Activated T-helper 17 cell treated with anti-CD3 and anti-CD28 coated beads, Interleukin-2, amount 50 U/mL, for 72 hours (primary cell): ENCODE measurements at places on chromosomes 6 and 20. TPM values are rescaled to one million over a fixed set of nuclear protein-coding genes. Genes with fewer than 3 reads are reported as not detected.
A peak's percentile ranks its signal among the peaks of the same experiment; 100 is the strongest.

DNA sequence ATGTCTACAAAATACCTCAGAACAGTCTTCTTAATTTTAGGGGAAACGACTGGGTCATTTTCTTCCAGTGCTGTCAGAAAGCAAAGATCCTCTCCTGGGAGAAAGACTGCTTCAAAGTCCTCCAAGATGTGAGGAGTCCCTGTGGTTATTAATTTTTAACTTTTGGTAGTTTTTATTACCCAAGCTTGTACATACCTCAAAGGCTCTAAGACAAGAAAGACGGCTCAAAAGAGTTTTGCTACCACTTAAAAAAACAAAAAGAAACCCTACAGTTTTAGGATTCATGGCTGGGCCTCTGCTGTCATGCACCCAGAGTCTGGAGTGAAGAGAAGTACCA, 56.1 kb upstream of the APCDD1L start:
- ATAC-seq = no peak

DNA sequence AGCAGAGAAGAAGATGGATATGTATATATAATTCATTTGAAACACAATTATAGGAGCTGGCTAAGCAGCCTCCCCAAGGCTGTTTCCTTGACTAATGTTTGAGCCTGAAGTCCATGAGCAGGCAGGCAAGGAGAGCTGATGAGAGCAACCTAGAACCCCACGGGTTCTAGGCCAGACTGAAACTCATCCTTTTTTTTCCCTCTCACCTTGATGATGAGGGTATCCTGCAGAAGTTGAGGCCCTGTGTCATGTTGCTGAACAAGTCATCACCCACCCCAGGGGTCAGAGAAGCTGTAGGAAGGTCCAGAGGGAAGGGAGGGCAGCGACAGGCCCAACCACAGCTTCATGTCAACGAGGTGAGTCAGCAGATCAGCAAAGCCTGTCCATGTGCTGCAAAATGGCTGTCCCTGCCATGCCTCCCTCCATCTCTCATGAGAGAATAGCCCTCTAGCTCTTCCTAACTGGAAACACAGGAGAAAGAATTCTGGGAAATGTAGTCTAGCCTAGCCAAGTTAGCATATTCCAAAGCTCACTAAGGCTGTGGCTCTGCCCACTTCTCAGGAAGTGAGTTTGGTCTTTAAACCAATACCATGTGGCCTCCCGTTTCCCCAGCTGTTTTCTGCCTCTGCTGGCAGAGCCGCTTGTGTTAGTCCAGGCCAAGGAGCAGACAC, 91.3 kb upstream of the DTNBP1 start:
- no peak for ATAC-seq

DNA sequence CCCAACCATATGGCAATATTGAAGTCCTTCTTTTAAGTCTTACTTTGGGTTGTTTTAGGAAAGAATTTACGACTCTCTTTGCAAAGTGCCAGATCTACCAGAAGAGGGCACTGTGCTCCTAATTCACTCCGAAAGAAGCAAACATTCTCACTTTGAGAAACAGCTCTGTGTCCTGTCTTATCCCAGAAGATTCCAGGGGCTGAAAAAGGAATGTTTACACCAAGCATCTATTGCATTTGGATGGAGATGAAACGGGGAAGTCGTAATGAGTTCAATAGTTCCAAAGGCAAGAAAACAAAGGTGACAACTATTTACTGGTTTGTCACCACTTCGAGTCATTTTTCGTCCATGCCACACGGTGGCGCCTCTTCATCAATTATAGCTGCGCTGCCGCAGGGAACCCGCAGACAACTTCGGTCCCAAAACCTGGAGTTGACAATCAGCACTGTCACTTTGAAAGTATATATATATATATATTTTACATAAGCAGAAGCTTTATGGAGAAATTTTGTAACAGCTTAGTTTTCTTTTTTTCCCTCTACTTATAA, 121.6 kb downstream of the MOXD1 start:
- peak; percentile 82 for ATAC-seq

LY6G5C gene
- total RNA-seq = 2.2 TPM

- ATAC-seq = no peak
These were observed 24.7 kb downstream of the GJA1 start for GRCh38 chr6:121460170-121460569.

PEX3 gene
- total RNA-seq = 30.6 TPM

DNA sequence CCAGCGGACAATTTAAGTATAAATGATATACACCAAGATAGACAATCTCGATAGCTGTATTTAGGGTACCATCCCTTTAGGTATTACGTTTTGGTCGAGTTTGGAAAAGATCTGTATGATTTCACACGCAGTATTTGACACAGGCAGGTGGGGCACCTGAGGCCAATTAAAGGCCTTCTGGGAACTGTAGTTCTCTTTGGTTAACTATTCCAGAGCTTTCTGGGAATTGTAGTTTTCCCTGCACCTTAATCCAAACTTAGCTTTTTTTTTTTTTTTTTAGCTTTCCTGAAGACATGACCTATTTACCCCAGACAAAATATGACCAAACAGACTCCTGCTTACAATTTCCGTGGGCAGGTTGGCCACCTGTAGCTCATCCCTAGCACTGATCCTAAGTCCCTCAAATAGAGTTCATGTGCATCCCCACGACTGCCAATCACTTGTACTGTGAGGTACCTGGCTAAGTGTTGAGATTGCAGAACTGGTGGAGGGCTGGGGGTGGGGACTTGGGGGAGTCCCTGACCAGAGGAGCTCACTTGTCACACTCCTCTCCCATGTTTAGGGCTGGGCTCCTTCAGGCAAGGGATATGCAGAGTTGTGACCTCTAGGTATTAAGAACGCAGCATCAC, 999 bp upstream of the EHMT2 start:
- ATAC-seq = peak; percentile 10

GRCh38 chr20:43506238-43506637, 1.3 kb upstream of the L3MBTL1 start:
- no peak for ATAC-seq

TPD52L1 gene
- total RNA-seq = 1.1 TPM

OR2W1 gene
- total RNA-seq = not detected

GRCh38 chr6:6052216-6052615, 45.5 kb upstream of the NRN1 start:
- ATAC-seq = no peak
